RPMI7951 (cell line): ENCODE measurements at places on chromosomes 13 and 19.

GRCh38 chr13:109785141-109785891 is 1.1 kb downstream of the IRS2 start:
- DNase-seq, result peak; percentile 37

DNA sequence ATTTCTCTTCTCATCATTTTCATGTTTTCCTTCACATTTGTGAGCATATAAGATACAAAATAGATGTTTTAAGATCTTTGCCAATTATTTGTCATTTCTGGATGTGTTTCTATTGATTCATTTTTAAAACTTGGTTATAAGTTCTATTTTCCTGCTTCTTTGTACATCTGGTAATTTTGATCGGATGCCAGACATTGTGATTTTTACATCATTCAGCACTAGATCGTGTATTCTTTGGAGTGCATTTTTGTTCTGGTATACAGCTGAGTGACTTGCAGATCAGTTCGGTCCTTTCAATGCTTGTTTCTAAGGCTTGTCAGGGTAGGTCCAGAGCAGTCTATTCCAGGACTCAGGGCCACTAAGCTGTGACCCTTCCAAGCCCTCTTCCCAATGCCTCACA is 198.2 kb downstream of the KLF12 start:
- DNase-seq, result no peak

- no peak for DNase-seq
Observed at GRCh38 chr19:591099-591958, 1.6 kb downstream of the HCN2 start.

GRCh38 chr13:52847682-52848432 is 583 bp downstream of the PCDH8 start:
- no peak for DNase-seq

- peak; percentile 68 for DNase-seq
Observed at GRCh38 chr13:51451467-51452360, 1.1 kb downstream of the INTS6 start.

GRCh38 chr19:40507892-40508291 is 41.1 kb downstream of the SPTBN4 start:
- DNase-seq, result no peak

- no peak for DNase-seq
Observed at GRCh38 chr19:56750658-56751057, 79.1 kb upstream of the ZNF835 start.

GRCh38 chr19:39546599-39546998 is 6.6 kb upstream of the EID2 start:
- peak; percentile 39 for DNase-seq

DNA sequence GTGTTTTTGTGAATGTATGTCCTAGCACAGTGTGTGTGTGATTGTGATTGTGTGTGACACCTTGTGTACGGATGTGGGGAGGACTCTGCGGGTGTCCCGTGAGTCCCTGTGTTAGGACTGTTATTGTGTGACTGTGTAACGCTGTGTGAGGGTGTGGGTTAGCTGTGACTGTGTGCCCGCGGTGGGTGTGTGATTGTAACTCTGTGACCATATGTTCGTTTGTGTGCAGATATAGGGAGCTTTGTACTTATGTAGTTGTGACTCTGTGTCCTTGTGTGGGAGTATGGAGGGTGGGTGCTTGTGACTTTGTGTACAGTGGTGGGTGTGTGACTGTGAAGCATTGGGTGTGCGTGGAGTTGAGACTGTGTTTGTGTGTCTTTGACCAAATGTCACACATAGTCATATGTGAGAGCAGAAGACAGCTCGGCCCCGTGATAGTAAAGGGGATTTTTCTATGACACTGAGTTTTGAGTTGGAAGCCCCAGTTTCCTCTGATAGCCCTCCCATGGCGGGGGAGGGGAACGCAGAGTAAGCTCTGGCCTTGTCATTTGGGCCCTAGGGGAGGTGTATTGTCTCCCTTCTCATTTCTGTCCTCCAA is 949 bp upstream of the ZNF260 start:
- no peak for DNase-seq

DNA sequence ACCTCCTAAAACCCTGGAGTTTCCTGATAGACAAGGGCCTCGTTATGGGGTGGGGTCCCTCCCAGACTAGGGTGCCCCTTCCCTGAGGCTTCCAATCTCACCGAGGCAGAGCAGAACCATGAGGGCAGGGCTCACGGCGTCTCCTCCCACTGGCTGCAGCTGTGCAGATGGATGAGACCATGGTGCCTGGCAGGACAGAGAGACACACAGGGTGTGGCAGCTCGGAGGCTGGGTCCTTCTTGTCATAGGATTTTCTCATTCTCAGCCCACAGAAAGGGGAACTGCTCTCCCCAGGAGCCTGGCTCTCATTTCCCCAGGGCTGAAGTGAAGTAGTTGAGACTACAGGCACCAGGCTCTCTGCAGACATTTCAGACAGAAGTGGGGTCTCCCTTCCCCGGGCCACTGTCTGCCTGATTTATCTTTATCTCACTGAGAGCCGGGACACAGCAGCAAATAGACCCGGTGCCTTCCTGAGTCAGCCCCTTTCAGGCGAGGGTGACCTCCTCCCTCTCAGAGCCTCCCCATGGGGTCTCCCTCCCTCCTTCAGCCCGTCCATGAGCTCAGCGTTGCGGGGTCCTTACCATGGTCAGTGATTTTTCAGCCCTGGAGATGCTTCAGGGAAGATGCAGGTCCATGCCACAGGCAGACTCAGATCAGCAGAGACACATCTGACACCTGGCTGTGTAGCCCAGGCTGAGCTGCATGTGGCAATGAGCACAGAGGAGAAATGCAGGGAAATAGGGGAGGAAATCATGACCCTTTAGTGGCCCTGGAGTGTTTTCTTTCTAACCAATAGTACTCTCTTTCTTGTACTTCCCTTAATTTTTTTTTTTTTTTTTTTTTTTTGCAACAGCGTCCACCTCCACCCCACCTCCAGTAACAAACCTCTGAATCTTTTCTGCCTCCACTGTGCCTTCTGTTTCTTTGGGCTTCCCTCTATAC is at the start of gene LILRA5:
Gene LILRA5, minus strand, starts transcription at position 731 of the 942 bp plus-strand sequence. Its CDS starts 147 bp downstream, at position 584.
- no peak for DNase-seq

DNA sequence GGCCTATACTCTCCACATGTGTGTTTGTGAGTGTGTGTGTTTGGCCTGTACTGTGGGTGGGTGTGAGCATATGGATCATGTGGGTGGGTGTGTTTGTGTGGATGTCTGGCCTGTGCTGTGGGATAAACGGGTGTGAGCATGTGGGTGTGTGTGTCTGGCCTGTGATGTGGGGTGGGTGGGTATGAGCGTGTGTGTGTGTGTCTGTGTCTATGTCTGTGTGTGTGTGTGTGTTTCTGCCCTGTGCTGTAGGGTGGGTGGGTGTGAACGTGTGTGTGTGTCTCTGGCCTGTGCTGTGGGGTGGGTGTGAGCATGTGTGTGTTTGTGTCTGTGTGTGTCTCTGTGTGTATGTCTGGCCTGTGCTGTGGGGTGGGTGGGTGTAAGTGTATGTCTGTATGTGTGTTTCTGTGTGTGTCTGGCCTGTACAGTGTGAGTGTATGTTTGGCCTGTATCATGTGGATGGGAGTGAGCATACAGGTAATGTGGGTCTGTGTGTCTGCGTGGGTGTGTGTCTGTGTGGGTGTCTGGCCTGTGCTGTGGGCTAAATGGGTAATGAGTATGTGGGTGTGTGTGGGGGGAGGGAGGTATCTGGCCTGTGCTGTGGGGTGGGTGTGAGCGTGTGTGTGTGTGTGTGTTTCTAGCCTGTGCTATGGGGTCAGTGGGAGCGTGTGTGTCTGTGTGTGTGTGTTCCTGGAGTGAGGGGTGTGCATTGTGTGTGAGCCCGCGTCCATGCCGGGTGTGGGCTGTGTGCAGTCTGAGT is 20.8 kb upstream of the KCTD15 start:
- DNase-seq, result no peak

- no peak for DNase-seq
Observed at GRCh38 chr19:48405850-48406249, 12.4 kb downstream of the GRIN2D start.

GRCh38 chr19:16587833-16588823 is 15.9 kb upstream of the SLC35E1 start:
- DNase-seq, result no peak

- DNase-seq, result no peak
Observed at GRCh38 chr13:41494202-41494601, 36.9 kb downstream of the RGCC start.

DNA sequence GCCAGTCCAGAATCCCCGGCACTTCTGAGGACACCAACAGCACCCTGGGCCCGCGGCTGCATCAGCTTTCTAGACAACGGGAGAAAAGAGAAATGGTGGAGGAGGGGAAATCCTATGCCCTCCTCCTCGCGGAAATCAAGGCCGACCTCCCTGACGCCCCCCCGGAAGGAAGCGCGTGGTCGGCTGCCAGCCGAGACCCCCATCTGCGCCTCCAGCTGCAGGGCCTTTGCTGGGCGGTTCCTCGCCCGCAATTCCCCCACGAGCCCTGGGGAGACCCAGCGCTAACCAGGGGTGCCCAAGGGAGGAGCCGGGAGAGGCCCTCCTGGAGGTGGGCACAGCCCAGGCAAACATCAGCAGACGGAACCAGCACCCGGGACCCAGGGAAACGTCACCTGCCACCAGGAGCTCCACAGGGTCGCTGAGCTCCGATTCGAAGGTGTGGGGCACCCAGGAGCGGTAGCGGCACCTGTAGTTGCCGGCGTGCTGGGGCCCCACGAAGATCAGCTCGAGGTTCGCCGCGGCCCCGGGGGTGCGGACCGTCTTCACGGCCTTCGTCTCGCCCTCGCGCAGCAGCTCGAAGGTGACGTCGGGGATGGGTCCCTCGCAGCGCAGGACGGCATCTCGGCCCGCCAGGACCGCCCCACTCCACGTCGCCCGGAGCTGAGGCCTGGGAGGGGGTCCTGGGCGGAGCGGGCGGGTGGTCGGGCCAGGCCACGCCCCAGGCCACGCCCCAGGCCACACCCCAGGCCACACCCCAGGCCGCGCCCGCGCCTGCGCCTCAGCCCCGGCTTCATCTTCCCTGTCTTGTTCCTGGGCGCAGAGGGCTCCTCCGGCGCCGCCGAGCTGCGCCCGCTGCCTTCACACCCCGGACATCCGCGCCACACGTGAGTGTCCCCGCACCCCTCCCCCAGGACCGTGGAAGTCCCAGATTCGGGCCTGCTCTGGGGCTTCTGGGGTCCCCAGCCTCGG is 6.0 kb downstream of the A1BG start:
- DNase-seq, result peak; percentile 79

DNA sequence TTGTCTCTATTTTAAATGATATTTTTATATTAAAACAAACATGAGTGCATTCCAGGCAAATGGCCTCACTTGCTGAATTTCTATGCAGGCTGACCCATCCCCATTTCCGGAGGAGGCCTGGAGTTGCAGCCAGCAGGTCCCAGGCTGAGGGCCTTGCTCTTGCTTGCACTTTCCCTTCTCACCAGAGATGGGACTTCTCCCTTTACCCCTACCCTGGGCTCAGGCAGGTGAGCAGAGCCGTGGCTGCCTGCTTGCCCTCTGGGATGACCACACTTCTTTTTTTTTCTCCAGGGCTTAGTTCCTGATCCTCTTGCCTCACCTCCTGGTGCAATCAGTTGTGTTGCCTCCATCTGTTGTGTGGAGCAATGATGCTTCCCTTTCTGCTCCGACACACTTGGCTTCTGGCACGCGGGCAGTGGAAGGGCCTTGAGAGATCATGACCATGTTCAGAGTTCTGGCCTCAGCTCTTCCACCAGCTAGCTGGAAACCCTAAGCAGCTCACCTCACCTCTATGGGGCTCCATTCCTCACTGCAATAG is 11.1 kb upstream of the OLFM4 start:
- DNase-seq, result no peak

DNA sequence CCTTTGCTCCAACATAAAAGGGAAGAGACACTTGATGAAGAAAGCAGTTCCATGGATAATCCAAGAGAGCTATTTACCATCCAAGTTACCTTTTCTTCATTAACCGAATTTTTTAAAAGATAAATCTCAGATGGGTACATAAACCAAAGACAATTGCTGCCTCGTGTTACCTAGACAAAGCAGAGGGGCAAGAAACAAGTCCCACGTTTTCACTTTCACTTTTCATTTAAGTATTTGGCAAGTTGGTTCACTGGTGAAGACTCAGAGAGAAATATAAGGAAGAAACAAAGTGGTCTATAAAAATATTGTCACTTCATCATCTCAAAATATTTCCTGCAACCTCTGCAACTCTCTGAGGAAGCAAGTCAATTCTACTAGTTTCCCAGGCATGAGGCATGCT is 446.1 kb downstream of the FGF14 start:
- peak; percentile 14 for DNase-seq

- DNase-seq, result no peak
Observed at GRCh38 chr19:35341565-35342225, 6.0 kb upstream of the FFAR1 start.

DNA sequence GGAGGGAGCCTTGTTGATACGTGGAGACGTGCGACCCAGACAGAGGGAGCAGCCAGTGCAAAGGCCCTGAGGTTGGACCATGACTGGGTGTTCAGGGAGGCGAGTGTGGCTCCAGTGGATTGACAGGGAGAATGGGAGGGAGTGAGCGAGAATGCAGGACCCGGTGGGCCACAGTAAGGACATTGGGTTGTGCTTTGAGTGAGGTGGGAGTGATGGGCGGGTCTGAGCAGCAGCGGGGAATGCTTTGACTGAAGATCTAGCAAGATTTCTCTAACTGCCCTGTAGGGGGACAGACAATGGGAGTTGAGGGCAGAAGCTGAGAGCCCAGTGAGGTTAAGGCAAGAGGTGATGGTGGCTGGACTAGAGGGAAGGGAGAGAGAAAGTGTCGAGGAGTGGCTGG is 7.7 kb upstream of the NANOS2 start:
- peak; percentile 24 for DNase-seq

DNA sequence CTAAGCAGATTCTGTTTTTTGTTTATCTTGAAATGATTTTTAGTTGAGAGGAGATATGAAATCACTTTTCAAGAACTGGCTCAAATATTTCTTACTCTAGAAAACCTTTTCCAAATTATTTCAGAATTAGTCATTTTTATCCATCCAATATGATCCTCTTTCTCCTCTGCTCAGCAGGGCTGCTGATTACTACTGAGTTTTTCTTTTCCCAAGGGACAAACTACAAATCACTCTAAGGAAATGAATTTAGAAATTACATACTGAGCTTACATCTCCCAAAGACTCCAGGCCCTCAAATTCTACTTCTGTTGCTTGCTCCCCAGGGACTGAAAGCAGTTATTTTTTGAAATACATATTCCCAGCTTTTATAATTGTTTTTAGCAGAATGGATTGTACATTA is 87.4 kb upstream of the UFM1 start:
- no peak for DNase-seq
